Stimulated activated CD8-positive, alpha-beta memory T cell treated with anti-CD3 and anti-CD28 coated beads, Interleukin-15, amount 100 ng/mL, for 48 hours (primary cell): ENCODE measurements at places on chromosomes 11 and 22.

DNA sequence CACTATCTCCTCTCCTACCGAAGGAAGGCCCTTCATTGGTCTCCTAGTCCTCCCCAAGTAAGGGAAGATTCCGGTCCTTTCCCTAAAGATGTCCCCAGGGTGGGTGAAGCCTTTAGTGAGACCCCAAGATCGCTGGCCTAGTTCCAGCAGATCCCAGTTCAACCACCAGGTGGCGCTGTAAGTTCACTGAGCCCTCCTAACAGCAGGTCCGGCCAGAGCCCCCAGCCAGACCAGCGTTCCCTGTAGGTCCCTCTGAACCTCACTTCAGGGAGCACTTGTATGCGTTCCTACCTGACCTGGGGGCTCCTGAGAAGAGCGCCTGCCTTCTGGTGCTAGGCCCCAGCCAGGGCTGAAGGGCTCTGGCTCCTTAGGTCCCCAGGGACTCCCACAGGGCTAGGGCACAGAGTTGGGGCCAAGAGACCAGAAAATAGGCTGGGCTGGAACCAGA, 38.1 kb downstream of the LMO1 start:
- peak; percentile 41 for DNase-seq

DNA sequence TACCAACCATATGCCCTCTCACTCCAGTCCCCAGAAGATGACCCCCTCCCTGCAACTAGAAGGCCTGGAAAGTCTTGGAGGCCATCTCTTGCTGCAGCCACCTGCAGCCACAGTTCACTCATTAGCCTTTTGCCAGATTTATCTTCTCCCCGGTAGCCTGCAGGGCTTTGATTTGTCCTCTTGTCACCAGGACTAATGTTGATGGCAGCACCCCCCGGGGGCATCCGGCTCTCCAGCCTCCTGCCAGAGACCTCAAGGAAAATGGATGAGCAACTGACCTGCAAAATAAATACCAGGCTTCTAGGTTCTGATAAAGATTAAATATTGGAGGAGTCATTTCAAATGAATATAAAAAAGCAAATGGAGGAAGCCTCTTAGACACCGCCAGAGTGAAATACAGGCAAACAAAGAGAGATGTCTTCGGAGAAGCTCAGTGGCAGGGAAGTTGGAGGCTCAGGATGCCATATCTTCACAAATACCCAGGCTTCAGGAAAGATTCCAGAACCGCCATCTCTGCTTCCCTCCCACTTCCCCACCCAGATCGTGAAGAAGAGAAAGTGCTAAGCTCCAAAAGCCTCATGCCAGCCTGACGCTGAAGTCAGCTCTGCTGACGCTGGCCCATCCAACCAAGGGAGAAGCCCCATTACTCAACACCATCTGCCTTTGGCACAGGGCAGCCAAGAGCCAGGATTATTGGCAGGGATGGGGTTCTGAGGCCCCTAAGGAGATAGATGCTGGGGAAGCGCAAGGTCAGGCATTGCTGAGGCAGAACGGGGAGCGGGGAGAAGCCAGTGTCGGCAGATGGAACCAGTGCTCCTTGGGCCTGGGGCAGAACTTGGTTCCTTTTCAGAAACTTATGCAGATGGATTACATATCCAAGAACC, 362.7 kb downstream of the CADM1 start:
- DNase-seq, result no peak

DNA sequence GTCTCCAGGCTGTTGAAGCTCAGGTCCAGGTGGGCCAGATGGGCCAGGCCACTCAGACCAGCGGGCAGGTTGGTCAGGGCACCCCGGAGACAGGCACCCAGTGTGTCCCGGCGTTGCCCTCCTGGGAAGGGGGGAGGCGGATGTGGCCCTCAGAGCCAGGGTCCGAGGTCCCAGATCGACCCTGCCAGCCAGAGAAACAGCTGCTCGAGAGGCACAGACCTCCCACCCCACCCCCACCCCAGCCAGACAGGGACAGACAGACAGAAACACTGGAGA, 1.6 kb downstream of the PIDD1 start:
- no peak for DNase-seq

- DNase-seq, result no peak
Measured at GRCh38 chr11:101478587-101479369, 105.0 kb downstream of the TRPC6 start.

- no peak for DNase-seq
Measured at GRCh38 chr11:60566776-60567175, 51.6 kb downstream of the MS4A13 start.

- no peak for DNase-seq
Measured at GRCh38 chr11:118305726-118306125, 1.2 kb downstream of the CD3E start.

- DNase-seq, result no peak
Measured at GRCh38 chr22:45805413-45805812, 133.8 kb downstream of the ATXN10 start.

GRCh38 chr11:134864968-134865305, 452.9 kb upstream of the B3GAT1 start:
- DNase-seq, result no peak

DNA sequence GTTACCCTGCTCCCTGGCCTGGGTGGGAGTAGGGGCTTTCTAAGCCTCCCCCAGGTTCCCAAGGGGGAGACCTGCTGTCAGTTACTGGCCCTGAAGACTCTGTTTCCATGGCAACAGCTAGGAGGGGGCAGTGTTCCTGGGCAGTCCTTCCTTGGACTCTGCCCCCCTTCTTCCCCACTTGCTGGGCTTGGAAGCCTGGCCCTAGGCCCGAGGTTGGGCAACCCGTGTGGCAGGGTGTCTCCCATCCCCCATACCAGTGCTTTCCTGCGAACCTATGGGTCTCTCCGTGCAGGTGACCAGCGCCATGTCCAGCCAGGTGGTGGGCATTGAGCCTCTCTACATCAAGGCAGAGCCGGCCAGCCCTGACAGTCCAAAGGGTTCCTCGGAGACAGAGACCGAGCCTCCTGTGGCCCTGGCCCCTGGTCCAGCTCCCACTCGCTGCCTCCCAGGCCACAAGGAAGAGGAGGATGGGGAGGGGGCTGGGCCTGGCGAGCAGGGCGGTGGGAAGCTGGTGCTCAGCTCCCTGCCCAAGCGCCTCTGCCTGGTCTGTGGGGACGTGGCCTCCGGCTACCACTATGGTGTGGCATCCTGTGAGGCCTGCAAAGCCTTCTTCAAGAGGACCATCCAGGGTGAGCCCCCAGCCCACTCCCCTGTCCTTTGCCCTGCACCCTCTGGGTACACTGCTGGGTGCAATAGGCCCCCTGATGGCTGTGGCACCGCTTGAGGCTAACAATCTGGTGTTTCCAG, 1.7 kb downstream of the ESRRA start:
- DNase-seq, result no peak

- DNase-seq, result peak; percentile 47
Measured at GRCh38 chr11:47797633-47798032, 30.5 kb upstream of the FNBP4 start.
